Activated CD8-positive, alpha-beta memory T cell treated with anti-CD3 and anti-CD28 coated beads for 48 hours (primary cell): ENCODE measurements at places on chromosomes 4 and X.

GRCh38 chrX:79182071-79182470 is 37.6 kb downstream of the GPR174 start:
- no peak for DNase-seq

- no peak for DNase-seq
Measured at GRCh38 chrX:153469811-153470410, 465 bp downstream of the HAUS7 start.

- no peak for DNase-seq
Measured at GRCh38 chrX:31608638-31609037, 536.8 kb upstream of the FTHL17 start.

DNA sequence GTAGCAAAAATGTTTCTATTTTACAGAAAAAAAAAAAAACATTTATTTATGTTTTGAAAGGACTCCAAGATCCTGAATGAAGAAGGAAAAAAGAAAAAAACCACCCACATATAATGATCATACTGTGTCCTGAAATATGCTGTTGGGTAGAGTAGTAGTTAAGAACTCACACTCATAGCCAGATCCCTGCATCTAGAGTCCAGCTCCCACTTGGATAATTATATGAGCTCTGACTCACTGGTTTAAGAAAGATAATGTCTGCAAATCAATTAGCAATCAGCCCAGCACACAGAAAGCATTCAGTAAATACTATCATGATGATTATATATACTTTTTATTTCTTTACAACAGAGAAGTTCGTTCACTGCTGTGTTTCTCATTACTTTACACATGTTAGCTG is 46.7 kb upstream of the MXRA5 start:
- DNase-seq = no peak

DNA sequence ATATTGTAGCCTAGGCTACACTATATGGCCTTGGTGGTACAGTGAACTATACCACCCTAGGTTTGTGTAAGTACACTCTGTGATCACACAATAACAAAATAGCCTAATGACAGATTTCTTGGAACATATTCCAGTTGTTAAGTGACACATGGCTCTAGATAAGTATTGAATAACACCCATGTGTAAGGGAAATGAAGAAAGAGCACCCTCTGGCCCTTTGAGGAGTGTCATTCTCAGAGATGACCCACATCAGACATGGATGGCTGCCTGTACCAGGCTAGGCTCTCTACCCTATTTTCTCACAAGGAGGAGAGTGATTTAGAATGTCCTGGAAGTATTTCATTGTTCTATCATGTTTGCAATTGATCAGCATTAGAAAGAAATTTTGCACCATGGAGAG is 61.7 kb downstream of the HAND2 start:
- DNase-seq = no peak

DNA sequence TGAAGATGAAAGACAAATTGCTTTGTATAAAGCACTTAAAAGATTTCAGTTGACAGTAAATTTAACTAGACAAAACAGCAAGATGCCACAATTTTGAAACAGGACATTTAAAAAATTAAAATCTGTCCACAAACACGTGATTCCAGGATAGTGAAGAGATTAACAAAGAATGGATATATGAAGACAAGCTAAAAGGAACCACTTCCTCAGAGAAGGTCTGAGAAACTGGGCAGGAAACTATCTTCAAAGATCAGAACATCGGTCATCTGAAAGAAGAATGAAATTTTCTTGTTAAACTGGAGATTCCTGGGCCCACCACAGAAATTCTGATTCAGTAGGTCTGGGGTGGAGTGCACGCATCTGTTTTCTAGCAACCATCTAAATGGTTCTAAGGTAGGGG is 1.4 kb downstream of the RWDD4 start:
- no peak for DNase-seq

GRCh38 chr4:163949976-163950601 is 455.6 kb downstream of the TMA16 start:
- DNase-seq = no peak

DNA sequence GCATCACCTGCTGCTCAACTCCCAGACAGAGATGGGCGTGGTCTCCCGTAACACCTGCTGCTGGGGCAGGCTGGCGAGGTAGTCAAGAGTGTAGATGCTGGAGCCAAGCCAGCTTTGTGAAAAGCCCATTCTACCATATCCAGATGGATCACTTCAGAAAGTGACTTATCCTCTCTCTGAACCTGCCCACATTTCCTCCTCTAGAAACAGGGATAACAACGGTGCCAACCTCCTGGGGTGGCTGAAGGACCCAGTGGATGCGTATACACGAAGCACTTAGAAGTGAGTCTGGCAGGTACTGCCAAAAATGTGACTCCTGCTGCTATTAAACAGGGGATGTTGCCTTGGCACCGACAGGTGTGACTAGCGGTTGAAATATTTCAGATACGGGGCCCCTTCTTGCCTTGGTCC is 95.8 kb downstream of the SORBS2 start:
- no peak for DNase-seq

GRCh38 chrX:117120700-117121099 is 657.9 kb upstream of the CT83 start:
- no peak for DNase-seq

- DNase-seq = no peak
Measured at GRCh38 chr4:87192145-87192919, 28.1 kb downstream of the KLHL8 start.

GRCh38 chr4:62495032-62495431 is 1294.9 kb downstream of the ADGRL3 start:
- DNase-seq = no peak

DNA sequence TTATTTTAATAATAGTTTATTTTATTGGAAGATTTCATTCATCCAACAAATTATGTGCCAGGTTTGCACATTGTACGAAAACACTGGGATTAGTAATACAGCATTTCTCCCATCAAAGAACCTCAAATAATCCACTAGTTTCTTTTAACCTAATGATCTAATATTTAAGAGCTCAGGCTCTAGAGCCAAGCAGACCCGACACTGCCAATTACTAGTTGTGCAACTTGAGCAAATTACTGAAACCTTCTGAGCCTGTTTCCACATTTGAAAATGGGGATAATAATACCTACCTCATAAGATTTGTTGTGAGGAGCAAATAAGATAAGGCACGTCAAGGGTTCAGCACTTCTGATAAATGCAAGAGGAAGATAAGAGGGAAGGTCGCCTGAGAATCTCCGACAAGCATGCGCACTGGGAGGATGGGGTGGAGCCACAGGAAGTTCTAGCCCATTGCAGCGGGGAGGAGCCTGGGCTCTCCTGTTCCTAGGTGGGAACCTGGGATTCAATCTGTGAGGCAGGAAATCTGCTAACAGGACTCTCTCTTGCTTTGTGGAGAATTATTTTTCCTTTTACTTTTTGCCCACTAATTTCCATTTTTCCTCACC is 141.5 kb upstream of the SMAD1 start:
- no peak for DNase-seq
